Fibroblast of skin of left biceps (primary cell): ENCODE measurements at places on chromosomes 1 and 21.

DNA sequence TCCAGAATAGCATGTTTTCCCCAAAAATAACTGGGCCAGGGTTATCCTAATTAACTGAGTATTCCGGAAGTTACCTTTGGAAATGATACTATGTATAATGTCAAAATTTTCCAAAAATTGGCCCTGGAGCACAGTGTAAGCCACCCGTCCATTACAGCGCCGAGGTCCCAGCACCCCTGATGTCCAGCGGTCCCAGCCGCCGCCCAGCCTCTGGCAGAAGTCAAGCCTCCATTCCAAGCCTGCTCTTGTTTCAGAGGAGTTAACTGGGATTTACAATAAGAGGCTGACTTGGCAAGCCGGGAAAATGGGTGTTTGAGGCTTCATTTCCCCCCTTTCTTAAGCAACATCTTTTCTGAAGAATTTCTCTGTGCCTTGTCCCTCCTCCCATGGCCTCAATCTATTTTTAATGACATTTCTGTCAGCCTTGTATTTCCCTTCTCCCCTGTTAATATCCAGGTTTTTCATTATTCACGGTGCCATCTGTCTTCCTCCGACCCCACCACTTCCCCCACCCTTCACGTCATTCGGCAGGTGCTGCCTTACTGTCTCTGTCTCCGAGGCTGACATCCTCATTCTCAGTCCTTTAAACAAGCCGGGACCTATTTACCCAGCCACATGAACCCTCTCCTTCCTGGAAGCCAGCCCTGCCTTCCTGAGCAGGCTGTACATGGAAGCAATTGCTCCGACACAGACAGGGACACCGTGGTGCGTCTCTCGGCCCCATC is 490.9 kb downstream of the NPHP4 start:
- DNase-seq = no peak

GRCh38 chr1:235940285-235940684 is 73.6 kb upstream of the LYST start:
- DNase-seq = no peak

- no peak for DNase-seq
Observed at GRCh38 chr1:47189844-47190508, at the start of gene PDZK1IP1. Gene PDZK1IP1 (minus strand): TSS chr1:47190036. CDS start chr1:47189932, 104 bp downstream.

- no peak for DNase-seq
Observed at GRCh38 chr1:112251766-112252506, 144.1 kb upstream of the CTTNBP2NL start.

DNA sequence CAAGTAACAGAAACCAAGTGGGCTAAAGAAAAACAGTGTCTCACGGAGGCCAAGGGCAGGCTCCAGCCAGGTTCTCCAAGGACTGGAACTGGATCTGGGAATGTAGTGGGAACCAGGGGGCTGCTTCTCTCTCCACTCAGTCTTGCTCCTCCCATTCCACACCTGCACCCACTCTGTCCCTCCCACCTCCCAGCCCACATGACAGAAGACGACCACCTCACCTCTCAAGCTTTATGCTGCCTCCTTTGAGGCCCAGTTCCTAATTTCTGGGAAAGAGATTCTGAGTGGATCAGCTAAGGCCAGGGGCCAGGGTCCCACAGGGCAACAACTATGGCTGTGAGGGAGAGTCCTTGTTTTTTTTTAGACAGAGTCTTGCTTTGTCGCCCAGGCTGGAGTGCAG is 18.8 kb upstream of the CEP85 start:
- DNase-seq = no peak

- DNase-seq = no peak
Observed at GRCh38 chr1:12142141-12142823, 24.5 kb upstream of the TNFRSF1B start.

GRCh38 chr1:25118546-25118945 is 113.8 kb downstream of the SYF2 start:
- no peak for DNase-seq

- DNase-seq = no peak
Observed at GRCh38 chr21:41668686-41669532, 97.9 kb downstream of the RIPK4 start.

DNA sequence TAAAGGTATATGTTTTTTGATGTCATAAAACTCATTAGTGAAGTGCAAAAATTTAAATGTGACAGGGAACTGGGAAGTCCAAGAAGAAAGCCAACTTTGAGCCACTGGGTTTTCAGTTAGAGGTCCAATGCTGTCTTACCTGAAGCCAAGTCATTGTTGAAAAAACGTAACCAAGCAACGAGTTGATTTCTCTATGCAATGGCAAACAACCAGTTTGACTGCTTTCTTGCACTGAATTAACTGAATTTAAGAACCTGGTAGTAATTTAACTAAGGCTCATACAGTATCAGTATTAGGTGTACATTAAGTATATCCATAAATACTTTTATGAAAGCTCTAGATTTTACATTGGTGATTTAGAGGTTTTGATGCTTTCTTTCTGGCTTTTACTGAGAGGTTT is 20.2 kb upstream of the S1PR1 start:
- no peak for DNase-seq

GRCh38 chr1:9234223-9235095 is at the start of gene H6PD:
Gene H6PD (plus strand): TSS chr1:9234774. CDS start chr1:9244935, 10,161 bp downstream.
- peak; percentile 32 for DNase-seq

DNA sequence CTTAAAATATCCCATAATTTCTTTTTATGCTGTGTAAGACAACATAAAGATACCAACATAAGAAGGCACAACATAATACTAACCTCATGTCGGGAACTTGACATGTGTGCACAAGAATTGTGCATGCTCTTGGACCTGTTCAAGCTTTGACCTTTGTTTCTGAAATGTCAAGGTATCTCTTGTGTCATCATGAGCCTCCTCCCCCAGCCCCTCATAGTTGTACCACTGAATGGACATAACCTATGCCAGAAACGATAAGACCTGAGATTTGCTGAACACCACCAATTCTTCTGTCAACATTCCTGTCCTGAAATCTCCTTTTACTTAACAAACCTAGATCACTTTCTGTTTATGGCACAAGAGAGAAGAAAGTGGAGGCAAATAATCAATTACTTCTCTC is 29.4 kb upstream of the PROX1 start:
- no peak for DNase-seq

- no peak for DNase-seq
Observed at GRCh38 chr1:3668148-3668547, 15.8 kb downstream of the TP73 start.

DNA sequence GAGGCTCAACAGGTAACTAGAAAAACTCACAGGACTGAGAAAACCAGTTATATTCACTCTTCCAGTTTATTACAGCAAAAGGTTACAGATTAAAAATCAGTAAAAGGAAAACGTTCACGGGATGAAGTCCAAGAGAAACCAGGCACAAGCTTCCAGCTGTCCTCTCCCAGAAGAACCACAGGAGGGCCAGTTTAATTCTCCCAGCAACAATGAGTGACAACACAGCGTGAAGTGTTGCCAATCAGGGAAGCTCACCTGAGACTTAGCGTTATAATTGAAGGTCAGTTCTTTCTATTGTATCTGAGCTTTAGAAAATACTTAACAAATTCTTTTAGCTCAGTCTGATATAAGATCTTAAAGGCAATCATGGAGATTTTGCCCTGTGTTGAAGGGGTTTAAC is 65.2 kb upstream of the TNR start:
- no peak for DNase-seq

DNA sequence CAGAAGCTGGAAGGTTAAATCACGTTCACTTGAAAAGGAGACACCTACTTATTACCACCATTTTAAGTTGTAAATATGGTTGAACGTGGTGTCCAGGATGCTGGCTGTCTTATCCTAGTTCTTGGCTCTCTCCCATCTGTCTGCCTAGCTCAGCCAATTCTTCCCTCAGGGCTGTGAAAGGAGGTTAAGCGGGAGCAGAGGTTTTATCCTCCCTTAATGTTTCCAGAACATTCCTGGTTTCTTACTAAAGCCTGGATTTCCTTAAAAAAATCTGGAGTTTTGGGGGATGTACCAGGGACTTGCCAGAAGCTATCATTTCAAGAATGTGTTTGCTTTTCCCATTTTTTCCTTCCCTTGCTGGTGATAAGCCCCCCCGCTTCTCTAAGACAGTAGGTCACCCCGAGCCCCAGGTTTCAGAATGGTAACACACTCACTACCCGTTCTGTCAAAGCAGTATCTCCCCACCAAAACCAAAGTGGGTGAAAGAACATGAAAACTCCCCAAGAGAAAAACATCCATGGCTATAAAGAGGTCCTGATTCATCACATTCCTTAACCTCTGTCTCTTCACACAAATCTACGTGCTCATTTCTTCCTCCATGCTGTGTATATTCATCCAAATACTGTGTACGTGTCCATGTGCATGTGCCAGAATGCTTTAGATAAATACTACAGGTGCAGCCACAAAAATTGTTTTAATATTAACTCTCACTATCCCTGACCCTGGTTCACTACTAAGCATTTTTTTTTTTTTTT is 114.7 kb downstream of the MAP3K21 start:
- no peak for DNase-seq

GRCh38 chr1:177171536-177172123 is 872 bp downstream of the BRINP2 start:
- no peak for DNase-seq

DNA sequence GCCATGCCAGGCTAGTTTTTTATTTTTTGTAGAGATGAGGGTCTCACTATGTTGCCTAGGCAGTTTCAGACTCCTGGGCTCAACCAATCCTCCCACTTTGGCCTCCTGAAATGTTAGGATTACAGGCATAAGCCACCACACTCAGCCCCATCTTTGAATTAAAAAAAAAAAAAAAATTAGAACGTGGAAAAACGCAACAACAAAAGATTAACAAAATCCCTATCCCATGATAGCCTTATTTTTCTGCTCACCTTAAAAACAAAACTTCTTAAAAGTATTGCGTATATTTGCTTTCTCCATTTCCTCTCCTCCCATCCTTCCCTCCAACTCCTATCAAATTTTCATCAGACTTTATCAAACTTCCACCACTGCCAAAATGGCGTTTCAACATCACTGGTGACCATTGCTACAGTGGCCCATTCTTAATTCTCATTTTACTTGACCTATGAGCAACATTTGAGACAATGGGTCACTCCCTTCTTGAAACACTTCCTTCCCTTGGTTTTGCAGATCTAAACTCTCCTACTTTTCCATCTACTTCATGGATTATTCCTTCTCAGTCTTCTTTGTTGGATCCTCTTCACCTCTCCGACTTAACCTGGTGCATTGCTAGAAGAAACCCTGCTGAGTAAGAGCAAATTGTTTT is 579 bp upstream of the ZNF684 start:
- DNase-seq = no peak

- peak; percentile 57 for DNase-seq
Observed at GRCh38 chr1:223230161-223230881, 87.3 kb upstream of the TLR5 start.

DNA sequence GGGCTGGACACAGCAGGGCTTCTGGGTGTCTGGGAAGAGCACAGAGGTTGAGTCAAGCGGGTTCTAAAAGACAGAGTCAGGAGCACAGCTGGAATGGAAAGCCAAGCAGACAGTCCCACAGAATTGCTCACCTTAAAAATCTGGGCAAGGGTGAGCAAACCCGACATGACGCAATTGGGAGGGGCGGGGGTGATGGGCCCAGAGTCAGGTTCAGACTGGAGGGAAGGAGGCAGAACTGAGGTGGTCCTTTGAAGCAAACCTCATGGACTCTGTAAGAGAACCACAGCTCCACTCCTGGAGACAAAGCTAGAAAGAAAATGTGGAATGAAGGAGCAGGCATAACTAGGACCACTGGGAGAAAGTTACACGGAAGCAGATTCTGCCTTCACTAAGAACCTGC is 49.0 kb downstream of the FAM78B start:
- DNase-seq = no peak

GRCh38 chr21:27507695-27508094 is 540.8 kb upstream of the ADAMTS5 start:
- no peak for DNase-seq

GRCh38 chr1:108044318-108044717 is 79.3 kb upstream of the VAV3 start:
- DNase-seq = no peak

GRCh38 chr21:32463889-32464300 is 51.4 kb downstream of the EVA1C start:
- DNase-seq = no peak

- no peak for DNase-seq
Observed at GRCh38 chr1:185585770-185586169, 148.4 kb upstream of the HMCN1 start.

GRCh38 chr1:17755120-17755519 is at the start of gene ACTL8:
Gene ACTL8 (plus strand): TSS chr1:17755333. CDS start chr1:17823009, 67,676 bp downstream.
- no peak for DNase-seq

DNA sequence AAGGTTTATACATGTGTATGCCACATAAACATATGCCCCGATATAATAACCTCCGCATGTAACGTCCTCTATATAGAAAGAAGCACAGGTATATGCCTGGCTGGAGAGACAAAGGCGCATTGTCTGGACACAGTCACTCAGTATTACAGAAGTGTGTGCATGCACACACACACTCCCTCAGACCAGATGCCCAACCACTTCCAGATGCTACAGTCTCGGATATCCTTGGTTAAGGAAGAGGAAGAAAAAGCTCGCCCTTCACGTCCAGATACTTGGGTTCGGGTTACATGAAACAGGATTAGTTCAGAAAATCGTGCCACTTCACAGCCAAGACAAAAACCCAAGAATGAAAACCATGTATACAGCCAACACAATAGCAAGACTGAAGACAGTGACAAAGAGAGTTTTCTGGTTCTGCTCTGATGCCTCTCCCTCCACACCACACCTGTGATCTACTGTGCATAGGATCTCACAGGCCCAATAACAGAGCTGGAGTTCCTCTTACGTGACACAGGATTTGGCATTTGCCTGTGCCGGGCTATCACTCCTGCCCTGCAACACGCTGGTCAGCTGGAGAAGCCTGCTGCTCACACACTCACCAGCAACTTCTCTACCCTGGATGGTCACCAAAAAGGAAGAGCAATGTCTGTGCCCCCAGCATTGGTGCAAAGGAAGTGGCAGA is 75.0 kb downstream of the SSBP3 start:
- peak; percentile 51 for DNase-seq

DNA sequence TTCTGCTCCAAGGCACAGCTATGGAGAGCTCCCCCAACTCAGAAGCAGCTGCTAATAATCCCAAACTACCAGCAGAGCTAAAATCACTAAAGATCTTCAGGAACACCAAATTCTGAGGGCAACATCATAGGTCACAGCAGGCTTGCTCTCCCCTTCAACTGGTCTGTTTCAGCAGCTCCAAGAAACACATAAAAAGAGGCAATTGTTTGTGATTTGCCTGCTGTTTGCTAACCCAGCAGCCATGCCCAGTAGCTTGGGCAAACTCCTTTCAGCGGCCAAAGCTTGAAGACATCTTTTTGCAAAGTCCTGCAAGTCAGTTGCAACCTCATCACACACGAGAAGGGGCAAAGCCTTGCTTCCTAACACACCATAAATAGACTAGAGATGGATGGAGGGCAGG is 8.9 kb downstream of the ERI3 start:
- DNase-seq = no peak

- DNase-seq = no peak
Observed at GRCh38 chr1:57512386-57512785, 88.5 kb upstream of the DAB1 start.

DNA sequence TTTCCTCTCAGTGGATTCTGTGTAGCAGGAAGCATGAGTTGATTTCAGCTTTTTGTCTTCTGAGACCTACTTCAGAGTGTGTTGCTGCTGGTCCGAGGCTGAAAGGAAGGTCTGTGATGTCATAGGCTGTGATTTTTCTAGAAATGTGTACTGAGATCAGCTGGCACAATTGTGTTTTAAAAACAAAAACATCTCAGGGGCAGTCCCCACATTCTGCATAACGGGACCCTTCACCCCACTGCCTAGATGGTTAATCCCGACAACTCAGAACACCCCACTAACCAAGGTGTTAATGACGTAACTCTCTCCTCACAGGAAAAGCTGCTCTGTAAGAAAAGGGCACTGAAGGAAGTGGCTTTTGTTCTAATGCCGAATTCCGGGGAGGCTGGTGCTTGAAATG is 59.8 kb upstream of the PPP2R5A start:
- DNase-seq = no peak
